ENCODE measurements at places on chromosomes 6 and 20.

DNA sequence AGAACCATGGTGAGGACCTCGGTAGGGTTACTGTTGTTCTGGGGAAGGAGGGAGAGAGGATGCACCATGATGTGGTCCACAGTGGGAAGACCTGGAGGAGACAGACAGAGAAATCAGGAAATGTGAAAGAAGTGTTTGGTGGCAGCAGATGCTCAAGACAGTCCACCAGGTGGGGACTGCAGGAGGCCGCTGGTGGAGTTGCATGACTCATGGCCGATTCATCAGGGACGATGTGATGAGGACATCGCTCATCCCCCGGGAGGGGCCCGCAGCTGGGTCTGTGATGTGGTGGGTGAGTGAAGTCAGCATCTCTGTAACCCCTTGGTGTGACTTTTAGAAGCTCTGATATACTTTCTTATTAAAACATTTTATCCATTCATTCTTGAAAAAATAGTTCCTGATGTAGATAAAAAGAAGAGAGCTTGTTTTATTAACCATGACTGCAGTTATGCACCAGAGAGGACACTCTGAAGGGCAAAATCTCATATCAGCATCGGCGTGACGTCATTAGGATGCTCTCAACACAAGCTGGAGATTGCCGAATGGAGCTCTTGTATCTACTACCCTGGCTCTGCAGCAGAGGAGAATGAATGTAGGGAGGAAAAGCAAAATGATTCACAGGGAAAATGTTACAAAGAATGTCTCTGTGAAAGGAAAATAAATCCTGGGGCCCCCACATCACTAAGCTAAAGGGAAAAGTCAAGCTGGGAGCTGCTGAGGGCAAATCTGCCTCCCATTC is 71.2 kb downstream of the RAMACL start:
- no peak for DNase-seq

- DNase-seq = no peak
Measured at GRCh38 chr20:2149507-2149906, 47.9 kb downstream of the STK35 start.

GRCh38 chr20:31701591-31701990 is 21.1 kb downstream of the BCL2L1 start:
- DNase-seq = no peak

DNA sequence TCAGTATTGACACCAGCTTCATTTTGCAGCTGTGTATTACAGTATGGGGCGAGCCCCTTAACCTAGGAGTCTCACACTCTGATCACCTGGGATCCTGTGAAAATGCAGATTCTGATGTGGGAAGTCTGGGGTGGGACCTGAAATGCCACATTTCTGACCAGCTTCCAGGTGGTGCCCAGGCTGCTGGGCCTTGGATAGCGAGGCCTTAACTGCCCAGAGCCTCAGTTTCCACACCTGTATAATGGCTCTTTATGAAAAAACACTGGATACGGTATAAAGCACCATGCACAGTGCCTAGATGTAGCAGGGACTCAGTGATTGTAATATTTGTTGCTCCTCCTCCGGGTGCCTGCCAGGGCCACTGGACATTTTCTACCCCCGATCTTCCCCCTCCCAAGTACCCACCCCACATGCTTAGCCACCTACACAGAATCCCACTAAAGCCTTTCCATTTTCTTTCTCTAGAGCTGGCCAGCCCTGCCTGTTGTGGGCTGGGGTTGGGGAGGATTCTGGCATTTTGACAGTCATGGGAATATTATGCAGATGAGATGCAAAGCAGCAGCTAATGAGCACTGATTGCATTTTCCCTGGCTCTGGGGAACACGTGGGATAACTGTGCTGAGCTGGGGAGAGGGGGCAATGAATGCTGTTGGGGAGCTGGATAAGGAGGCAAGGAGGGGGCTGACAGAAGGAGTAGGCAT is 44.8 kb downstream of the SPDEF start:
- DNase-seq = no peak

- no peak for DNase-seq
Measured at GRCh38 chr6:33772902-33773472, 15.9 kb downstream of the LEMD2 start.

- no peak for DNase-seq
Measured at GRCh38 chr6:106104941-106105340, 18.8 kb downstream of the PRDM1 start.

- no peak for DNase-seq
Measured at GRCh38 chr6:18632670-18633410, 245.7 kb downstream of the RNF144B start.

DNA sequence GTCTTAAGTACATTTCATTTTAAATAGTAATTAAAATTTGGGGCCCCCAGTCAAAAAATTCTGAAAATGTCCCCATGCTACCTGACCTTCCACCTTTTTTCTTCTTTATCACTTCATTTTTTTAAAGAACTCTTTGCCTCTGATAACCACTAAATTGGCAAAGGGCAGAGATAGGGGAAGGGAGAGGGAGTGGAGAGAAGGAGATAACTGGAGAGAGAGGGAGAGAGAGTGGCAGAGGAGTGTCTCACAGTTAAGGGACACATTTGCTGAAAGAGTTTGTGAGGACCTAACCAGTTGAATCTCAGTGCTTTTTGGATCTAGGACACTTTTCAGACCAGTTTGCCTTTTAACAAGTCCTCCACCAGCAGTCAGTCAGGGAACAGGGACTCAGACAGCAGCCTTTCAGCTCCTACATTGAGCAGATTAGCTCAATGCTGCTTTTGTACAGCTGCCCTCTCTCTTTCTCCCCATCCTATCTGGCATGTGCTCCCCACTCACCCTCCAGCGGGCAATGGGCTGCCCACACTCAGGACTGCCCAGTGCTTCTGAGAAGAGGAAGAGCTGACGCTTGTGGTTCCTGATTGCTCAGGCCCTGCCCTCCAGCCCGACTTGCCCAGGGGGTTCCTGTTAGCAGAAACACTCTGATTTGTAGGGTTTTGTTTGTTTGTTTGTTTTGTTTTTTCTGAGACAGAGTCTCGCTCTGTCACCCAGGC is 14.4 kb downstream of the ARMC2 start:
- DNase-seq = no peak
